Pancreas (tissue), 10 donors: ENCODE measurements at places on chromosomes 12 and 14.

GRCh38 chr12:24054416-24054815, 104.9 kb upstream of the SOX5 start:
- no peak for DNase-seq

GRCh38 chr12:85804663-85805062, 31.5 kb downstream of the RASSF9 start:
- DNase-seq: no peak

- DNase-seq: no peak
Observed at GRCh38 chr12:68453876-68454275, 121.7 kb upstream of the MDM1 start.

GRCh38 chr14:54443981-54444380, 2.8 kb upstream of the CNIH1 start:
- DNase-seq: no peak

DNA sequence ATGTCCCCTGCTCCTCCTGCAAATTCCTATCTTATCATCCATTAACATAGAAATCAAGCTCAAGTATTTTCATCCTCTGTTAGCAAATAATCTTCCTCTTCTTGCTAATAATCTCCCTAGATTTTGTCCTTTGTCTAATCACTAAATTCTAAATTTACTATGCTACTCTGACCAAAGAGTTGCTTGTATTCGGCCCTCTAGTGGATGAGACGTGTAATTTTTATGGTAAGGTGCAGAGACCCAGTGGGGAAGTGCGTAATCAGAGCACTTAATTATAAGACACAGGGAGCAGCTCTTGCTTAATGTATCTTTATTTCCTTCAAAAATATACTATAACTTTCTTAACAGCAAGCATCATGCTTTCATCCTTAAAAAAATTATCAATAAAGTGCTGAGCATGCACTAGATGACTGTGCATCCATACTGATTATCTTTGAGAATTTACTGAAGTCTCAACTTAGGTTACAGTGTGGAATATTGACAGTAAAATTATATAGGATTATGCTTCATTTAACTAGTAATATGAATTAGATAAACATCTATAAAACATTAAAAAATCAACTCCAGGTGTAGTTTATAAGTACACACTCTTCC, 212.6 kb downstream of the SLC16A7 start:
- no peak for DNase-seq
